Central memory CD4-positive, alpha-beta T cell (primary cell): ENCODE measurements at places on chromosomes 6 and 20.

DNA sequence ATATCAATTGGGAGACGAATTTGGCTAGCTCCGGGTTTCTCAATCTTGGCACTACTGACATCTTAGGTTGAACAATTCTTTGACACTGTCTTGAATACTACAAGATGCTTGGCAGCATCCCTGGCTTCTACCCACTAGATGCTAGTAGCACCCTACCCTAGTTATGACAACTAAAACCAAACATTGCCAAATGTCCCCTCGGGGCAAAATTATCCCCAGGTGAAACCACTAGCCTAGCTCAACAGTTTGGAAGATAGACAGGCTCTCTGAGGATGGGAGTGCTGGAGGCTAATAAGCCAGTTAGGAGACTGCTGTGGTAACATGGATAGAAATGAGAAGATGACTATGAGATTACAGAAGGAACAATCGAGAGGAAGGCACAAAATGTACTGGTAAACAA lies 20.9 kb downstream of the CCNC start:
- no peak for DNase-seq

- DNase-seq: peak; percentile 94
Observed at GRCh38 chr6:26026833-26027490, 60.3 kb upstream of the HFE start.

- DNase-seq: no peak
Observed at GRCh38 chr20:13223736-13224520, 2.9 kb downstream of the ISM1 start.

DNA sequence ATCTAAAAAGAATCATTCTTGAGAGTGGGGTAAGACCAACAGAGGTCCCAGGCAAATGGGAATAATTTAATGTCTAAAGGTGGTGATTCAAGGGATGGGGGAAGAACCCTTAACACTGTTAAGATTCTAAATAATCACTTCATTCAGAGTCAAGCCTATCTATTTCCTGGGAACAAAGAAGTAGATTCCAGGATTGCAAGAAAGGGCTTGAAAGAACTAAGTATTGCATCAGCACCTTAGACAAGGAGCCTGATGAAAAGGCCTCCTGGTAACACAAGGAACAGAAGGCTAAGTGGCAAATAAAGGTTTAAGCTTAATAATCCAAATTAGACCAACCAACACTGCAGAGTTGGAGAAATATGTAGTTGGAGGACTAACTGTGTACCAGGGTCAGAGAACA lies 620.7 kb upstream of the BTBD3 start:
- DNase-seq: no peak

DNA sequence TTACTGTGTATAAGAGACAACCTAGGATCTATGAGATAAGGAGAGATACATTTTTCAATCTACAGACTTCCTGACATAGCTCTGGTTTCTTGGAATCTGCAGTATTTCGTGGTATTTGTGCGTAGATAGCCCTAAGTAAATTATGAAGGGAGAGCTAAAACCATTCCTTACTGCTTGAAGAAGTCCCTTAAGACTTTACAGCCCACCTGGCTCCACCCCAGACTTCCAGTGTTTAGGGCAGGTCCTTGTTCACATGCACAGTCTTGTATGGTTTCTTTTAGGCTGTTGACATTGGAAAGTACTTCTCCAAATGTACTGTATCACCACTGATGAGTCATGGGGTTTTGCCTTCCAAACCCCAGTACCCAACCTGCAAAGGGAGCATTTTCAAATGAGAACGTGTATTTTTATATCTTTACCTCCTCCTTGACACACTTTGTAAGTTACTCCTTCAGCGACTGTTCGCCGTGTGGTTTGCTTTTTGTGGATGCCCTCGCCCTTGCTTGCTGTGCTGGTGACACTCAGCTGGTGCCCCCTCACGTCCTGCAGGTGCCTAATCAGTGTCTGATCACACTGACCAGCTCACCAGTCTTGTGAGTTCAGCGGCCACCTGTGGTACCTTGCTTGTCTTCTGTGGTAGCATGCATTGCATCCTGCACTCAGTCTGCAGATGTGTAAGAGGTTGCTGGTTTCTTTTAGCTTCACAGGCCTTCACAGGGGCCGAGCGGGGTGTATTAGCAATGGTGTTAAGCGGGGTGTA lies 73.3 kb downstream of the IGF2R start:
- no peak for DNase-seq

- no peak for DNase-seq
Observed at GRCh38 chr6:98925831-98926230, 21.9 kb downstream of the FBXL4 start.

GRCh38 chr20:24911461-24911860 lies 37.6 kb upstream of the CST7 start:
- no peak for DNase-seq

- peak; percentile 51 for DNase-seq
Observed at GRCh38 chr6:105646391-105646867, 243.5 kb upstream of the PREP start.

DNA sequence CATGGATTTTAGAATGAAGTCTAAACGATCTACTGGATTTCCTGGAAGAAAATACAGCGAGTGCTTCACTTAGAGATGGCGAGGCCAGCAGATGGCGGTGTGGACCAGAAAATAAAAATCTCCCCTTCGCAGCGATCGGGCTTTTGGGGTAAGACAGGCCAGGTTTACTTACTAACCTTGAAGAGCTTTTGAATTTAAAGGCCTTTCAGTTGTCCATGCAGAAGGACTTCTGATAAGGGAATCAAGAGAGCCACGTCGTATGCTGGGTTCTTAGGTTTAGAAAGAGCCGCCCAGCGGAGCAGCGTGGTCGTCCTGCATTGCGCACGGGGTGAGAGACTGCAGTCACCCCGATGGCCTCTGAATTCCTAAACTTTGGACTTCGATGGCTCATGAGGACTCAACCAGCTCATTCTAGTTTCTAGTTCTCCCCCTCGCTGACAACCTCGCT lies 125.2 kb upstream of the RALGAPA2 start:
- DNase-seq: no peak

DNA sequence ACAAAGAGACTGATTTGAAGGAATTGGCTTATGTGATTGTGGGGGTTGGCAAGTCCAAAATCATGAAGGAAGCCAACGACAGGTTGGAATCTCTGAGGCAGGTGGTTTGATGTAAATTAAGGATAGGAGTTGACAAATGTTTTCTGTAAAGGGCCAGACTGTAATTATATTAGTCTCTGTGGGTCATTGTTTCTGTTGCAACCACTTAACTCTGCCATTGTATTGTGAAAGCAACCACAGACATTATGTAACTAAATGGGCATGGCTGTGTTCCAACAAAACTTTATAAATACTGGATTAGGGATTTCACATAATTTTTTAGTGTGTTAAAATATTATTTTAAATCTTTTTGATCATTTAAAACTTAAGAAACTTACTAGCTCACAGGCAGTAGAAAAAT lies 199.2 kb upstream of the MYLIP start:
- no peak for DNase-seq

DNA sequence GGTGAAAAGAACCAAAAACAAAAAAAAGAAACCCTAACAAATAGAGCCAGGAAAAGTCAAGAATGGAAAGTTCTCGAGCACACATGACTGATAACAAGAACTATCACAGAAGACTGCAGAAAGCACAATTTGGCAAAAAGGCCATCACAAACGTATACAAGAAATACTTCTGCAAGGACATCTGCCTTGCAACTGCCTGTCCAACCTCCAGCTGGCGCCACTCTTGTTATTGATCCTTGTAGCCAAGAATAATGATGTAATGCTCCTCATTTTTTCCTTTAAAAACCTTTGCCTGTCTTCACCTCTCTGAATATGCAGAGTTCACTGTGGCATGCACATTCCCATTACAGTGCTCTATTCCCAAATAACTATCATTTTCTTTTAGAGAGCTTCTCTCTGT lies 87.9 kb upstream of the BMP5 start:
- DNase-seq: no peak

DNA sequence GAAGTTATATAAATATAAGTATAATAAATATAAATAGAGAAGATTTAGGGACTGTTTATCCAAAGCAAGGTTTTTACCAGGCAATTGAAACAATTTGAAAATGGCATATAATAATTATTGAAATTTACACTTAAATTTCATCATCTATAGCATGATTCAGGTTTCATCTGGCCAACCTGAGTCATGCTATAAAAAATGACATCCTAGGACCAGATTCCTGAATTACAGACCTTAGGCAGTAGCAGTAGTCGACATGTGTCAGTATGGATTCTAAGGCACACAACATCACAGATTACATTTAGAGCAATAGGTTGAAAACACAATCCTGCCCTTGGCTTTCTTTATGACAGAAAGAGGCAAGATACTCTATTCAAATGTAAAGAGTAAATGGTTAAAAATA lies 592.3 kb downstream of the PHF3 start:
- DNase-seq: no peak

DNA sequence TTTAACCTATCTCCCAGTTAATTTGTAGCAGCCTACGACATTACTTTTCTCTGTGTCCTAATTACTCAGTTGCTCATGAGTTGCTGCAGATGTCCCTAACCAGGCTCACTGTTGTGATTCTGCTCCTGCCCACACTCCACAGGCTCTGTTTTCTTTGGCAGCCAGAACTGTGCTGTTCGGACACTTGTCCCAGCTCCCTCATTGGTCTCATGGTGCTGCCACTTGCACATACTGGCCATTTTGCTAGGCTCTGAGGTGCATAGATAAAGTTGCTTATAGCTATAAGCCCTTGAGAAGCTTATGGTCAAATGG lies 55.0 kb downstream of the NOX3 start:
- no peak for DNase-seq

- no peak for DNase-seq
Observed at GRCh38 chr6:41334482-41335040, 847 bp upstream of the NCR2 start.

DNA sequence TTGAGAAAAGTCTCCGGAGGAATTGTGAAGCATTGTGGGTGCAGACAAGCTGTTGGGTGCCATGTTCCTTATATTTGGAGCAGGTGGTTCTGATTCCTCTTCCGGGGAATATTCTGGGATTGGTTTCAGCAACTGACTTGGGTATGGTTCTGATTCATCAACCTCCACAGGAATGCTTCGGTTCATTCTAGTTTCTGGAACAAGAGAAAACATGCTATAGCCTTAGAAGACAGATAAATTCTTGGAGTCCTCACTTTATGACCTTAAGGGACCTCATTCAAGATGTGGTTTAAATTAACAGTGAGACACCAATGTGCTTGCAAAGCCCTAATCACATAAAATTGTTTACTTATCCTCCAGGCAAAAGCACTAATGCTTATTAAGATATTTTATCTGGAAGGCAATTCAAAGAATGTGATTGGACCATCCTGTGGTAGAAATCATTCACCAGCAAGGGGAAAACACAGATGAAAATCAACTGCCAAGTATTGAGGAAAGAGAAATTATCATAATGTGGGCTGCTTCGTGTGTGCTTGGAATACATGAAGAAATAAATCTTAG lies 13.7 kb downstream of the TRAF3IP2 start:
- DNase-seq: no peak

DNA sequence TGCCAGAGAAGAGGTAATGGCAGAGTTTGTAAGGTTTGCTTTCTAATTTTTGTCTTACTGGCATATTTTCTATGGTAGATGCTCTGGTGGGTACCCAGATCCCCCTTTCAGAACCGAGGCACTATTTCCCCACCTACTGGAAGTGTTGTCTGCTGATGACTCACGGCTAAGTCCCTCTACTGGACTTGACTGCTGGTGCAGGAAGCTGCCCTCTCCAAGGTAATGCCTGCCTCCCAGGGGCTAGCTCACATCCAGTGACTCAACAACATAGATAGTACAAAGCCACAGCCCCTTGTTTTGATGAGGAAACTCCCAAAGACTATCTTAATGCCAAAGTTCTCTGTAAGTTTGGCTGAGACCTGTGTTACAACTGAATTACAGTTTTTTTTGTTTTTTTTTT lies 285.4 kb upstream of the FLRT3 start:
- no peak for DNase-seq

GRCh38 chr20:7346026-7346425 lies 578.5 kb downstream of the BMP2 start:
- no peak for DNase-seq

GRCh38 chr20:22582386-22582963 lies 1.9 kb downstream of the FOXA2 start:
- DNase-seq: no peak

GRCh38 chr6:162200945-162201690 lies 526.4 kb downstream of the PRKN start:
- DNase-seq: no peak

DNA sequence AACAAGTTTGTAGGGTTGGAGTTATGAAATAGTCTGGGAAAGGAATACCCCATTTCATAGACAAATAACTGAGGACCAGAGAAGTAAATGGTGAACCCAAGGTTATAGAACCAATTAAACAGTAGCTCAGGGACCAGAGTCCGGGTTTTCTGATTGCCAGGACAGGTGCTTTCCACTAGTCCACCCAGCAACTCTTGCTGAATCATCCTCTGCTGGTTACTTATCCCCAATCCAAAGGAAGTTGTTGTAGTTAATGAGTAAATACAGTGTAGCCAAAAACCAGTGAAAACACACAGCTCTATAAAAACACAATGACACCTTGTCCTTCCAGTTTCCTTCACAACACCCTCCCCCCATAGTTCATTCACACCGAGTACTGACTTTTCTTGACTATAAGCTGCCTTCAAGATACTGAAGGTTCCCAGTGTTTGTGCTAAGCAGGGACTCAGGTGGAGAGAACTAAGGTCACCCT lies 766 bp upstream of the TINAG start:
- no peak for DNase-seq

DNA sequence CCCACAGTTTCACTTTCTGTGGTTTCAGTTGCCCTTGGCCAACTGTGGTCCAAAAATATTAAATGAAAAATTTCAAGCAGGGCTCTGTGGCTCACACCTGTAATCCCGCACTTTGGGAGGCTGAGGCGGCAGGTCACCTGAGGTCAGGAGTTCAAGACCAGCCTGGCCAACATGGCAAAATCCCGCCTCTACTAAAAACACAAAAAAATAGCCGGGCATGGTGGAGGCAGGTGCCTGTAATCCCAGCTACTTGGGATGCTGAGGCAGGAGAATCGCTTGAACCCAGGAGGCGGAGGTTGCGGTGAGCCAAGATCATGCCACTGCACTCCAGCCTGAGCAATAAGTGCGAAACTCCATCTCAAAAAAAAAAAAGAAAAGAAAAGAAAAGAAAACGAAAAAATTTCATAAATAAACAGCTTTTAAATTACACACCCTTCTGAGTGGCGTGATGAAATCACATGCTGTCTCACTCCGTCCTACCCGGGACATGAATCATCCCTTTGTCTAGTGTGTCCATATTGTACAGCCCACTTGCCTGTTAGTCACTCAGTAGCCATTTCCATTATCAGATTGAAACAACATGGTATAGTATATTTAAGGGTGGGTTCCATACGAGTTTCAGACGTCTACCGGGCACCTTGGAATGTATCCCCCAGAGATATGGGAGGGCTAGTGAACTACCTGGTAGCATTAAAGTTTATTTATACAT lies 11.7 kb downstream of the PTPRK start:
- DNase-seq: no peak
